Stimulated activated CD4-positive, alpha-beta T cell treated with anti-CD3 and anti-CD28 coated beads, Interleukin-4, amount 100 ng/mL, for 48 hours (primary cell): ENCODE measurements at places on chromosomes 4 and X.

DNA sequence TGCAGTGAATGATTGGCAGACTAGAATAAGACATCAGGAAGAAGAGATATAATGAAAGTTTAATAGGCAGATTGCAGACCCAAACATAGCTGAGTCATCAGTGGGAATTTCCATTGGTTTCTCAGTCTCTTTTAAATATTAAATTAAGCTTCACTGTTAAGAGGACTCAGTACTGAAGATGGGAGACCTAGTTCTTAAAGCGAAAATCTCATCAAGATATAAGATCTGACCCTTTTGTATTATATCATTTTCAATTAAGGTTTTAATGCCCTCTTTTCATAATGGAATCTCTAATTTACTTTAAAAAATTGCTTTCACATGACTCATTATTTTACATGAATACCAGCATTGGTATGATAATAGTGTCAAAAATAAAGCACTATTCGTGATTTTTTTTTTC lies 168.9 kb upstream of the ATOH1 start:
- no peak for DNase-seq

- no peak for DNase-seq
Observed at GRCh38 chrX:68647156-68647957, at the start of gene STARD8. Gene STARD8 (plus strand): TSS chrX:68647666. CDS start chrX:68647883, 217 bp downstream.

- no peak for DNase-seq
Observed at GRCh38 chrX:132433001-132433400, 55.8 kb downstream of the MBNL3 start.

- DNase-seq: no peak
Observed at GRCh38 chr4:107130157-107130556, 94.0 kb upstream of the DKK2 start.

GRCh38 chr4:83323136-83323535 lies 11.5 kb downstream of the HPSE start:
- DNase-seq: no peak

- no peak for DNase-seq
Observed at GRCh38 chrX:111823703-111824102, 52.3 kb upstream of the TRPC5OS start.

GRCh38 chrX:154308108-154308946 lies 12.7 kb downstream of the TKTL1 start:
- peak; percentile 72 for DNase-seq

- DNase-seq: no peak
Observed at GRCh38 chr4:71261633-71262121, 77.1 kb upstream of the SLC4A4 start.

GRCh38 chrX:107773906-107774435 lies 1.6 kb downstream of the TSC22D3 start:
- no peak for DNase-seq

GRCh38 chr4:8317474-8317873 lies 47.9 kb downstream of the HTRA3 start:
- DNase-seq: no peak

- DNase-seq: no peak
Observed at GRCh38 chr4:43680421-43680820, 768.2 kb downstream of the KCTD8 start.

DNA sequence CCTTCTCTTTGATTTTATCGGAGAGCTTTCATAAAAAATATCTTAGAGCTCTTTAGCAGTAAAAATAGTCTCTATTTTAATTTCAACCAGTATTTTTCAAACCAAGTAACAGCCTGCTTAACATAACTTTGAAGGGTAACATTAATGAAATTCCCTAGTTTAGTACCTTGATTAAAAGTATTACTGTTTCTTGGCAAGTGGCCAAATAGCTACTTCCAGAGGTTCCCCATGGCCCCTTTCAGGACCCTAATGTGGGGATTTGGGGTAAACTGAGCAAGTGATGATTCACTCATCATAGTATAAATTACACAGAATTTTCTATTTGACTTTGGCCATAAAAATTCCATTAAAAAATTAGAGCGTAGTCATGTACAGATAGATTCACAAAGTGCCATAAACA lies 211.0 kb downstream of the CAMK2D start:
- no peak for DNase-seq

DNA sequence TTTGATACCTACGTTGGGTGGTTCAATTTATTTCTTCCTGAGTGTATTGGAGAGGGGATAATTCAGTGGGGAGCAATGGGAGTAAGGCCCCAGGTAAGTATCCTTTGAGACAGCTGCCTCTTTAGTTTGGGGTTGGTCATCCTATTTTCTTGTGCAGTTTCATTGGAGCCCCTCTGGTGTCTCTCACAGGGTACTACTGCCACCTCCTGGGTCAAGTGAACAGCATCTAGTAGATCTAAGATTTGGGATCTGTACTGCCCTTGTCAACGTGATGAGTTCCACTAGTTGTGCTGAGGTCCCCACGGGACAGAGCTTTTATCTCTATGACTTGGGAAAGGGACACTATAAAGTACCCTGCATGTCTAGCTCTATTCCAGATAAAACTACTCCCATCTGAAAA lies 80.6 kb downstream of the PBDC1 start:
- peak; percentile 3 for DNase-seq

- no peak for DNase-seq
Observed at GRCh38 chr4:45855857-45856256, 268.0 kb downstream of the GABRG1 start.

DNA sequence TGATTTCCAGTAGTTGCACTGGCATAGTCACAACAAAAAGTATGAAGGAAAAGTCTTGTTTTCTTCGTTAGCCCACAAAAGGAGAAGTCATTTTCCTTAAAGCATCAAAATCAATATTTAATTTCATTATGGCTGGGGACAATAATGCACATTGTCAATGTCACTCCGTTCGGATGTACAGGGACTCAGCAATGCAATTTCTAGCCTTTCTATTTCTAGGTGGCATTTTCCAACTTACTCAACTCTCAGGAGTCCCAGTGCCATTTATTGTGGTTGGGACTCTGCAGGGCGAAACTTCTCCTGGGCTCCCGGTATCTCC lies 99.6 kb downstream of the CEP135 start:
- no peak for DNase-seq

GRCh38 chr4:18981234-18981615 lies 959.7 kb upstream of the LCORL start:
- DNase-seq: no peak

DNA sequence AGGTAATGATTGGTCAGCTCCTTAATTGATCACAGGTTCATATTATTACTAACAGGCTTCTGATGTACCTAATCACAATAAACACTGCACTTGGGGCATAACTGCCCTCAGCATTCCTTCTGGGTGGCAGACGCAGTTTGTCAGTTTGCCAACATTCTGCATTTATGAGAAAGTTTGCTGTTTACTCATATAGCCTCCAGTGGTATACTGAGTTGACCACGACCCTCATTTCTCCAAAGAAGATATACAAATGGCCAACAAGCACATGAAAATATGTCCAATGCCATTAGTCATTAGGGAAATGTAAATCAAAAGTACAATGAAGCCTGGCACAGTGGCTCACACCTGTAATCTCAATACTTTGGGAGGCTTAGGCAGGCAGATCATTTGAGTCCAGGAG lies 26.3 kb downstream of the EFHC2 start:
- no peak for DNase-seq

DNA sequence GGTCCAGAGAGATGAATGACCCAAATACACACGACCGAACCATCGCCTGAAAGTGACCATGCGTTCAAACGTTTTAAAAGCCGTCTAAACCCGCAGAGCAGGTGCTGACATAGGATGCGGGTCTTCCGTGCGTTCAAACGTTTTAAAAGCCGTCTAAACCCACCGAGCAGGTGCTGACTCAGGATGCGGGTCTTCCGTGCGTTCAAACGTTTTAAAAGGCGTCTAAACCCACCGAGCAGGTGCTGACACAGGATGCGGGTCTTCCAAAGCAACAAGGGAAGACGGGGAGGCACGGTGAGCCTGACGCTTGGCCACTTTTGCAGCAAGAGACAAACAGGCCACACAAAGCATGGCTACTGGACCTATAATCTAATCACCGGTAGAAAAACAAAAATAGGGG lies 47.2 kb downstream of the GAK start:
- no peak for DNase-seq

DNA sequence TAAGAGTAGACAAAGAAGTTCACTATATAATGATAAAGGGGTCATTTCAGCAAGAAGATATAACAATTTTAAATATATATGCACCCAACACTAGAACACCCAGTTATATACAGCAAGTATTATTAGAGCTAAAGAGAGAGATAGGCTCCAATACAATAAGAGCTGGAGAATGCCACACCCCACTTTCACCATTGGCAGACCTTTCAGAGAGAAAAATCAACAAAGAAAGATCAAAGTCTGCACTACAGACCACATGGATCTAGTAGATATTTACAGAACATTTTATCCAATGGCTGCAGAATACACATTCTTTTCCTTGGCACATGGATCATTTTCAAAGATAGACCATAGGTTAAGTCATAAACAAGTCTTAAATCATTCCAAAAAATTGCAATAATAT lies 479.7 kb upstream of the DIAPH2 start:
- no peak for DNase-seq

GRCh38 chrX:106932960-106933537 lies 12.8 kb downstream of the CLDN2 start:
- DNase-seq: no peak

DNA sequence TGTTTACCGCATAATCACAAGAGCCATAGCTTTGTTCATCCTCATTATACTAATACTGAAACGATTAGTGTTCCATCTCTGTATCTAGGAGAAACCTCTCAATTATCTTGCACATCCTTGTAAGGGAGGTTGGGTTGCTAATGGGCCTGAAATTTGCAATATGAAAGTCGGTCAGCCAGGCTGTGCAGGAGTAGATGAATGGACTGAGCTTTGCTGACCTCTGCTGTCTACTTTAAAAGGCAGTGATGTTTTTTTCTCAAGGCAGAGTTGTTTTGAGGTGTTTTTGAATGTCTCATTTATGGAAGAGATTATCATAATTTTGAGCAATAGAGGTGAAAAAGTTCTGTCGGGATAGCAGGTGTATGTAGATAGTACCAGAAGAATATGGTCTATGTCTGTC lies 47.9 kb upstream of the LINC00632 start:
- no peak for DNase-seq

GRCh38 chrX:84336646-84337045 lies 148.6 kb upstream of the RPS6KA6 start:
- no peak for DNase-seq

DNA sequence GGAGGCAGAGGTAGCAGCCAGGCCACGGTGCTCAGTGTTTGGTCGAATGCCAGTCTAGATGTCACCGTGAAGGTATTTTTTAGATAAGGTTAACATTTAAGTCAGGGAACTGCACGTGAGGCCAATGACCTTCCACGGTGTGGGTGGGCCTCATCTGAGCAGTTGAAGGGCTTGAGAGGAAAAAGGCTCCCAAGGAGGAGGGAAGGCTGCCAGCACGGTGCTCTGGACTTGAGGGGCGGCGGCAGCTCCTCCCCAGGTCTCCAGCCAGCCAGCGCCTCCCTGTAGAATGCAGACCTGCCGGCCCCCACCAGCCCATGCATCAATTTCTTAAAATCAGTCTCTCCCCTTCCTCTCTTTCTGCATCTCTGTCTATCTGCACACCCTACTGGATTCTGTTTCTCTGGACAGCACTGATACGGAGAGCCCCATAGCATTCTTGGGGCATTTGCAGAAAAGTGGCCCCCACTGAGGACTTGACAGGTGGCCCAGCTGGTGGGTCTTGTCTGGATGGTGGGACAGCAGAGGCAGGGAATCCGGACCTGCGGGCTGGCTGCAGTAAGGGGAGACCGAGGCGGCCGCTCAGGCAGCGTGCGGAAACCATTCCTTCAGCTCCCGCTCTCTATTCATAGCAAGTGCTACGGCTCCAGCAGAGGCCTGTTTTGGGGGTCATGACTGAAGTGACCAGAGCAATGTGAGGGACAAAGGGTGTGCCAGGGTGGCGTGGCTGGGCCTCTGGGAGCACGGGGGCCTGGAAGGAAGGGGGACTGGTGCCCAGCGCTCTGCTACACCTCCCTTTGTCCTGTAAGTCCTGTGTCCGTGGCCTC lies 7.9 kb upstream of the RGS12 start:
- no peak for DNase-seq

GRCh38 chrX:31036895-31037294 lies 34.9 kb downstream of the FTHL17 start:
- DNase-seq: no peak

- no peak for DNase-seq
Observed at GRCh38 chrX:3119376-3119775, 78.1 kb downstream of the ARSF start.

DNA sequence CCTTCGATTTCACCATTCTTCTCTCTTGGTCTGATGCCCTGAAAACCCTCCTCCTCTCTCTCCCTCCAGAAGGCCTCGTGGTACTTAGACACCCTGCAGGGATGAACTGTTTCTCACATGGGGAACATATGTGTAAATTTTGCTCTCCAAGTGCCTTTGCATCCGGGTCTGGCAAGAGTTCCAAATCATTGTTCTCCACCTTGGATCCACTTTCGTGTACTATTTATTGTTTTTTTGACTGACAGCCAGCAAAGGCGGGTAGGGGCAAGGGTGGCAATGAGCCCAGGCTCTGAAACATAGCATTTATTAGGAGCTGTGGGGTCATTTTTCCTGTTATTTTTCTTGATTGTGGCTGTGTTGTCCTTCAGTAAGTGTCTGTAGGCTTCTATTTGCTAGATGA lies 81.7 kb downstream of the RTL5 start:
- DNase-seq: no peak

GRCh38 chr4:8058031-8058479 lies 100.6 kb downstream of the ABLIM2 start:
- no peak for DNase-seq

DNA sequence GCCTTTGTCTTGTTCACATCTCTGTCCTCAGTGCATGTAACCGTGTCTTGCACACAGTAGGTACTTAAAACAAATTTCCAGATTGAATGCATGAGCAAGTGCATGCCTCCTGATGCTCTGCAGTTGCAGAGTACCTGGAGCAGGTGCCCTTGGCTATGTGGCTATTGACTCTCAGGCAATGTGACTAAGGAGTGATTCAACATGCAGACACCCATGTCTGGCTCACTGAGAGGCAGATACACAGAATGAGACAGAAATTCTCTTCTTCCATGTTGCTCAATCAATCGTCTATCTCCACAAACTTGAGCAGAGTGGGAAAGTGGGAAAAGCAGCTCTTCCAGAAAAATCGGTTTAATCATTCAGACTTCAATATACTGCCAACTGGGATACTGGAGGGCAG lies 111.0 kb downstream of the CHRDL1 start:
- DNase-seq: no peak

DNA sequence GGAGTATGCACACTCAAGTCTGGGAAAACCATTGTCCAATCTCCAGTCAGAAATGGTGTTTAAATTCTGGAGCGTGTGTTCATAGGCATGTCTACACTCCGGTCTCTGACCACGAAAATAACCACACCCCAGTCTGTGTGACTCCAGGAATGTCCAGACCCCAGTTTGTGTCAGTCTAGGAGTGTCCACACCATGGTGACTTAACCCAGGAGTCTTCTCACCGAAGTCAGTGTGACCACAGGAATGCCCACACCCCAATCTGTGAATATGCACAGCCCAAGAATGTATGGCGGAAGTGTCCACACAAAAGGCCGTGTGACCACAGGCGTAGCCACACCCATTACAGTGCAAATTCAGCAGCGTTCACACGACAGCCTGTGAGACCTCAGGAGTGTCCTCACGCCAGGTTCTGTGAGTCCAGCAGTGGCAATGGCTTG lies 11.4 kb downstream of the FTSJ1 start:
- DNase-seq: no peak
